Fibroblast of upper back skin (primary cell): ENCODE measurements at places on chromosomes 11 and 22.

- DNase-seq, result no peak
Observed at GRCh38 chr11:119359365-119360214, 13.1 kb upstream of the MFRP start.

GRCh38 chr22:37519268-37520195 lies at the start of gene CARD10:
Gene CARD10, minus strand, starts transcription at chr22:37519415. Its CDS starts 215 bp downstream, at chr22:37519200.
- DNase-seq, result peak; percentile 14

- no peak for DNase-seq
Observed at GRCh38 chr22:25627271-25627852, 62.9 kb downstream of the GRK3 start.

DNA sequence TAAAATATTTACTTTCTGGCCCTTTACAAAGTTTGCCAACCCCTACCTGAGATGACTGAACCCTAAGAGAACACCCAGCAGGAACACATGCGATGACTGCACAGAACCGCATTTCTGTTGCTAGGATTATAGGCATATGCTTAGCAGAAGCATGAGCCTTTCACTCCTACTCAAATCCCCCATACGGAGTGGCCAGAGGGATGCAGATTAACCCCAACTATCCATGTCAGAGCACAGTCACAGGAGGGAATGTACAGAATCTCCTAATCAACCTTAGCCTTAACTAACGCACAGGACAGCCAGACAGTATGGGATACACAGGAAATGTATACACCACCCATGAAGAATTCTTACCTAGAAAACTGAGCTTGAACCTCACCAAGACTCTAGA lies 6.2 kb downstream of the HPS4 start:
- DNase-seq, result no peak

GRCh38 chr11:132999516-132999915 lies 532.8 kb downstream of the OPCML start:
- no peak for DNase-seq

GRCh38 chr22:35548722-35549112 lies 8.1 kb downstream of the RASD2 start:
- DNase-seq, result no peak

- DNase-seq, result no peak
Observed at GRCh38 chr11:66345316-66345649, 379 bp upstream of the BRMS1 start.

DNA sequence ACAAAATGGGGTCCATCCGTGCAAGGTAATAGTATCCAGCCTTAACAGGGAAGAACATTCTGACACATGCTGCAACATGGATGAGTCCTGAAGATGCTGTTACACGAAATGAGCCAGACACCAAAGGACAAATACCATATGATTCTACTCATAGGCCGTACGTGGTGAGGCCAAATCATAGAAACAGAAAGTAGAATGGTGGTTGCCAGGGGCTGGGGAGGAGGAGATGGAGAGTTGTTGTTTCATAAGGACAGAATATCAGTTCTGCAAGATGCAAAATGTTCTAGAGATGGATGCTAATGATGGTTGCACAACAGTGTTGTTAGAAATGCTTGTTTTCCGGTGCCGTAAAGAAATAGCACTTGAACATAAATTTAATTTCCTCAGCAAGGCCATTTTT lies 2.6 kb downstream of the TBX10 start:
- no peak for DNase-seq

DNA sequence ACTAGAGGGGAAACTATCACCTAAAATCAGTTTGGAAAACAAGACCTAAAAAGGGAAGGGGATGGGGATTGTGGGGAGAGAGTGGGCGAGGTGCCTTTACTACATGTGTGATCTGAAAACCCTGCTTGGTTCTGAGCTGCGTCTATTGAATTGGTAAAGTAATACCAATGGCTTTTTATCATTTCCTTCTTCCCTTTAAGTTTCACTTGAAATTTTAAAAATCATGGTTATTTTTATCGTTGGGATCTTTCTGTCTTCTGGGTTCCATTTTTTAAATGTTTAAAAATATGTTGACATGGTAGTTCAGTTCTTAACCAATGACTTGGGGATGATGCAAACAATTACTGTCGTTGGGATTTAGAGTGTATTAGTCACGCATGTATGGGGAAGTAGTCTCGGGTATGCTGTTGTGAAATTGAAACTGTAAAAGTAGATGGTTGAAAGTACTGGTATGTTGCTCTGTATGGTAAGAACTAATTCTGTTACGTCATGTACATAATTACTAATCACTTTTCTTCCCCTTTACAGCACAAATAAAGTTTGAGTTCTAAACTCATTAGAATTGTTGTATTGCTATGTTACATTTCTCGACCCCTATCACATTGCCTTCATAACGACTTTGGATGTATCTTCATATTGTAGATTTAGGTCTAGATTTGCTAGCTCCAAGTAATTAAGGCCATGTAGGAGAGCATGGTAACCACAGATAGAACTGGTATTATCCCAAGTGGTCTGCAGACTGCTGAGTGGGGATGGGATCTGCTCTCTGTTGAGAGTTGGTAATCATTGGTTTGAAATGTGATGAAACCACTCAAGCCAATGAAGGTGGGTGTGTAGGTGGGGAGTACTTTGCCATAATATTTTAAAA lies 3.6 kb downstream of the NEAT1 start:
- peak; percentile 89 for DNase-seq

GRCh38 chr11:19537803-19538453 lies 174.7 kb upstream of the NAV2 start:
- no peak for DNase-seq

DNA sequence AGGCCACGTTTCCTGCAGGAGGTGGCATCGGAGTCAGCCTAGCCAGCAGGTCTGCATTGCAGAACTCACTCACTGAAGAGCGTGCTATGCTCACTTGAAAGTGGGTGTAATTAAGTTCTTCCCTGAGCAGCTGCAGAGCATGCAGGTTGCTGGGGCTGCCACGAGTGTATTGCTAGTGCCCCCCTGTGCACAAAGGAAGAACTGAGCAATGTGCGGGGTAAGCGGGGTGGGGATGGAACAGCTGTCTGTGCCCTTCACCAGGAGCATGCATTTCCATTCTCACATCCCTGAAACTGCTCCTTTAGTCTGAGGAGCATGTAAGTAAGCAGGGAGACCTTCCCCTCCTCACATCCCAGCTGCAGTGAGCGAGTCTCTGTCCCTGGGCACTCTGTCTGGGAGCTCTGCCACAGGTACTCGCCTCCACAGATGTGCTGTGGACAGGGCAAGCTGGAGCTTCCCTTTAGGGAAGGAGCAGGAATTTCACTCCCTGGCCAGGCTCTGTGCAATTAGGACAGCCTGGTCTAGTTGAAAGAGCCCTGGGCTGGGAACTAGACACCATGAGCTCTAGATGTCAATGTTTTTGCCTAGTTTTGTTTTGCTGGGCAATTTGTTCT lies 1031.8 kb downstream of the NTM start:
- DNase-seq, result peak; percentile 64

DNA sequence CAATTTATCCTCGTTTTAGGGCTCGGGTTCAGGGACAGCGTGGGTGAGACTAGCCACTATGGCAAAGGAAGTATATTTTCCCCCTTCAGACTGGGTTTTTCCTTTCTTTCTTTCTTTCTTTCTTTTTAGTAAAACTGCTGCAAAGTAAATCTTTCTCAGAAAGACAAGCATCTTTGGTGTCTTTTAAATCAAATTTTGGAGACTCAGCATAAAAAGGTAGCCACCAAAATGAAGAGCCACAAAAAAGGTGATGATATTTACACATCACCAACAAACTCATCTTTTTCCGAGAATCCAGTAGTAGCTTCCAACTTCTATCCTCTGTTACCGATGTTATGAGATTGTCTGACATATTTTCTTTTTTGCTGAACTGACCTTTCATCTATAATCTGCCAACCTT lies 88.6 kb downstream of the MPPED2 start:
- no peak for DNase-seq

GRCh38 chr22:46058591-46059519 lies 81.9 kb upstream of the WNT7B start:
- DNase-seq, result no peak

DNA sequence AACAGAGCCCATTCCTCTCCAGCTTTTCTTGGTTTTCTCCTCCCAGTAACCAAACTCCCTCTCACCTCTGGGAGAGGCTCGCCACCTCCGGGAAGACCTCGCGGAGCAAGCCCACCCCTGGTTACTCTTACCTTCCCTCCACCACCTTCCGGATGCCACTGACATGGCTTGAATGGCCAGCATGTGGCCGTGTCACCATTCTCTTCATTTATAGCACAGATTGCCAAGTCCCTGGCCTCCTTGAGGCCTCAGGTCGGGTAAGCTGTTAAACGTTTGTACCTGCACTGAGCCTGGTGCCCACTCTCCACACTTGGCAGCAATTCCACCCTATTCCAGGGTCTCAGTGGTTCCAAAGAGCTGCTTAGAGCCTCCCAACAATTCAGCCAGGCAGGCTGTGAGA lies 8.0 kb upstream of the FXYD2 start:
- DNase-seq, result no peak

DNA sequence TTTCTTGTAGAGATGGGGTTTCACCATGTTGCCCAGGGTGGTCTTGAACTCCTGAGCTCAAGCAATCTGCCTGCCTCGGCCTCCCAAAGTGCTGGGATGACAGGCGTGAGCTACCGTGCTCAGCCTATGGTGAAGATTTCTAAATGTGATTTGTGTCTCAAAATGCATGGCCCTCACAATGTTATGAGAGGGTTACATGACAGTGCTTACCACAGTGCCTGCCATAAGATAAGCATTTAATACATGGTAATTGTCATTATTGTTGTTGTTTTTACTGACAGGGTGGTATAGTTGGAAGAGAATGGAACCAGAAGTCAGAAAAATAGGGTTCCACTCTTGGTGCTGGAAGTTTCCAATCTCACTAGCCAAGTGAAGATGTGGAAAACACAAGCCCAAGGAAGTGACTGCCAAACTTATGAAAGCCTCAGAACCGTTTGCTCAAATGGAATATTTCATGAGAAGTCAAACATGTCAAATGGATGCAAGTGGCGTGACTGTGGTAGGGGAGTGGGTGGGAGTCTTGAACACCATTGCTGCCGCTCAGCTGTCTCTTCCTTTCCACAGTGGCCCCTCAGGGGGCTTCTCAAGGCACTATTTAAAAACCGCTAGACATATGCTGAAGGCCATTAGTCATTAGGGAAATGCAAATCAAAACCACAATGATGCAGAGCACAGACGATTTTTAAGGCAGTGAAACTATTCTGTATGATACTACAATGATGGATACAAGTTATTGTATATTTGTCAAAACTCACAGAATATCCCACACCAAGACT lies 29.1 kb upstream of the LMO2 start:
- DNase-seq, result peak; percentile 88

GRCh38 chr22:22465094-22465602 lies 43.4 kb downstream of the ZNF280B start:
- DNase-seq, result no peak
